ENCODE measurements at places on chromosomes 13 and 19. TPM values are rescaled to one million over a fixed set of nuclear protein-coding genes. Genes with fewer than 3 reads are reported as not detected.

C5AR1 gene
- total RNA-seq, result not detected

ADM5 gene
- total RNA-seq, result 1.2 TPM

KCNRG gene
- total RNA-seq, result 1.2 TPM

DNA sequence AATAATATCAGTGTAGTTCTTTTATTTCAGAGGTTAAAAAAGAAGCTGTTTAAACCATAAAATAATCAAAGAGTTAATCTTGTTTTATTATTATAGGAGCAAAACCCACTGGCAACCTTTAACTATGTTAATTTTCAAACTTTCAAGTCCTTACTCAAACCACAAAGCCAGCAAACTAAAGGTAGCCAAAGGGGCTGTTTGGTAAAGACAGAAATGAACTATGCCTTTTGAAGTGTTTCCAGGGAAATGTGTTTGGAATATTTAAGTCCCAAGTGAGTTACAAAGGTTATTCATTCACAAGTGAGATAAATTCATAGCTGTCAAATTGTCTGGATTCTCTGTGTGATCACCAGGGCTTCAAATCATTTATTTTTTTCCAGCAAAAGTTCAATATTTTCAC lies 264.7 kb downstream of the MZT1 start:
- no peak for DNase-seq

DNA sequence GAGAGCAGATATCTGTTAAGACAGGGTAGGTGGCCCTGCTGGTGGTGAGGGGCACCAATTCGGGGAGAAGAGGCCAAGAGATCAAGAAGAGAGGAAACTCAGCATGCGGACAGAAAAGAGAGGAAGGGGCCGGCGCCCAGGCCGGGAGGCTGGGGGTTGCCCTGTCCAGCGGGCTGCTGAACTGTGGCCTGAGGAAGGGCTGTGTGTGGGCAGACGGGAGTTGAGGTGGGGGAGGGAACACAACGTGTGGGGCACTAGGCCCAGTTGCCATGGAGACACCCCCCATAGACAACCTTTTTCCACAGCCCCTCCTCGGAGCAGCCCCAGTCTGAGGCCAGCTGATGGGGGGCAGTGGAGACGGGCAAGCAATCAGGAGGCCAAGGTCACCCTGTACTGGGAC lies 2.5 kb upstream of the CACNG8 start:
- no peak for DNase-seq

Data from LHCN-M2 (cell line).